ENCODE measurements at places on chromosomes 5 and 9.

GRCh38 chr5:150589862-150590601, 50.4 kb upstream of the SYNPO start:
- no peaks in the 10 kb centered on the region for H3K4me1 ChIP-seq
- H3K36me3 ChIP-seq: no peaks in the 10 kb centered on the region
- no peak overlapping the region for H3K27ac ChIP-seq
- no peaks in the 10 kb centered on the region for H3K27me3 ChIP-seq
- DNase-seq: no peak

DNA sequence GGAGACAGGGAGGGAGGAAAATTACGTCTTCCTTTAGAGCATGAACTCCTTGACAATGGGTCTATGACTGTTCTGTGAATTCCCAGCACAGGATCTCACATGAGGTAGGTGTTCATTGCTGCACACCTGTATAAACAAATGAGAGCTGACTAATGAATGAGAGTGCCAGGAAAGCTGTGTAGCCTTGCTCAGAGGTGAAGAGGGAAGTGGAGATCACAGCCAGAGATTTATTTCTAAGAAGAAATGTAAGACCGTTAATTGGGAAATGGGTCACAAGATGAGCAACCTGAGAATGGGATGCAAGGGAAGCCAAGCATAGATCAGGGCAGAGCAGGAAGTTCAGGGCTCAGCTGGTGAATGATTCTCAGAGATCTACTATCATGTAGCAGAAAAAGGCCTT, 295.1 kb downstream of the CDK5RAP2 start:
- no peaks in the 10 kb centered on the region for H3K4me1 ChIP-seq
- no peaks in the 10 kb centered on the region for H3K27me3 ChIP-seq
- H3K27ac ChIP-seq: no peak overlapping the region

DNA sequence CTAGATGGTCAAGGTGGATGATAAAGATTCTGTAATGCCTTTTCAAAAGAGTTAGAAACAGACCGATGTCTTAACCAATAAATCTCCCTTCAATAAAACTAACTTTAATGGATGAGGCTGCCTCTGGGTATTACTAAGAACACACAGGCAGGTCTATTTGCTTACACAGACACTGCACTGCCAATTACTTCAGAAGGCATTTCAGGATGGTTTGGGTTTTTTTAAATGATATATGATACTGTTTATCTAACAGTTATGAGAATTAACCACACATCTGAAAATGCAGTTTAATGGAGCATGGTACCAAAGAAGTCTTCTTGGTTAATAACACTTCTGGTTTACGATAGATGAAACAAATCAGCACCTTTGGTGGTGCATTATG, 367.9 kb upstream of the GRAMD2B start:
- H3K4me1 ChIP-seq: no peaks in the 10 kb centered on the region
- H3K36me3 ChIP-seq: no peaks in the 10 kb centered on the region
- no peak overlapping the region for H3K4me3 ChIP-seq
- DNase-seq: no peak
- no peaks in the 10 kb centered on the region for H3K27me3 ChIP-seq

GRCh38 chr9:98457726-98458370, 202.4 kb upstream of the TBC1D2 start:
- H3K4me1 ChIP-seq: no peaks in the 10 kb centered on the region
- no peak overlapping the region for H3K27ac ChIP-seq
- H3K36me3 ChIP-seq: no peaks in the 10 kb centered on the region

DNA sequence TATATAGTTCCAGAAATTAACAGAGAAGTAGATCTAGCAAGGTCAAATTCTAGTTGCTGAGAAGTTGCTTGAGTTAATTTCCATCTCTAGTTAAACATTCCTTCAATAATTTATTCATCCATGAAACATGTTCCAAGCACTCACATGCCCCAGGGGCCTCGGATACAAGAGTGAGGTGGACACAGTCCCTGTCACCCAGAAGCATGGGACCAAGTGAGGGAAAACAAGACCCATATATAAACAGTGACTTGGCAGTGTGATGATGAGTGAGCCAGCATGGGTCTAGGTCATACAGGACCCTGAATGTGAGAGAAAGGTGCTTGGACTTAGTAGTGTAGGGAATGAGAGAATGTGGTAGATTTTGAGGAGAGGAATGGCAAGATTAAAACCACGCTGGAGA, 216.9 kb downstream of the TTLL11 start:
- no peak for DNase-seq
- no peaks in the 10 kb centered on the region for H3K4me1 ChIP-seq
- no peaks in the 10 kb centered on the region for H3K27me3 ChIP-seq
- no peak overlapping the region for H3K27ac ChIP-seq
- H3K36me3 ChIP-seq: no peaks in the 10 kb centered on the region
- no peak overlapping the region for H3K4me3 ChIP-seq

DNA sequence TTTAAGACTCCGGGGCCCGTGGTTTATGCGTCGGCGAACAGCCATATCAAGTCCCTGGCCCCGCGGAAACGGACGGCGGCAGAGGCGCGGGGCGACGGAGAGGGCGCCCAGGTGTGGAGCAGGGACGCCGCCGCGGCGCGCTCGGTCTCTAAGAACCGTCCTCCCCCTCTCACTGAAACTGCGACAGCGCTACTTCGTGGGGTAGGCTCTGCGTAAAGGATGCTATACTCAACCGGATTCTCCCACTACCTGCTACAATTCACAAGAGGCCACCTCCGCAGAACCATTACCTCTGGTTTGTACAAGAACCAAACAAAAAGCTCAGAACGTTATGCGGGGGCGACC, 404 bp downstream of the MRNIP start:
- peak; percentile 61 for DNase-seq
- H3K4me3 ChIP-seq: peak overlapping the region; percentile 95
- H3K36me3 ChIP-seq: no peaks in the 10 kb centered on the region
- no peaks in the 10 kb centered on the region for H3K27me3 ChIP-seq

- peaks cover 70% of the 10 kb centered on the region for H3K36me3 ChIP-seq
- no peak for DNase-seq
- H3K4me3 ChIP-seq: no peak overlapping the region
- peaks cover 37% of the 10 kb centered on the region for H3K4me1 ChIP-seq
These were observed 20.5 kb downstream of the ERAP2 start for GRCh38 chr5:96896806-96897205.

GRCh38 chr5:126014676-126015075, 408.5 kb upstream of the GRAMD2B start:
- no peak overlapping the region for H3K4me3 ChIP-seq
- H3K27me3 ChIP-seq: no peaks in the 10 kb centered on the region
- H3K27ac ChIP-seq: no peak overlapping the region
- H3K36me3 ChIP-seq: no peaks in the 10 kb centered on the region
- no peak for DNase-seq

DNA sequence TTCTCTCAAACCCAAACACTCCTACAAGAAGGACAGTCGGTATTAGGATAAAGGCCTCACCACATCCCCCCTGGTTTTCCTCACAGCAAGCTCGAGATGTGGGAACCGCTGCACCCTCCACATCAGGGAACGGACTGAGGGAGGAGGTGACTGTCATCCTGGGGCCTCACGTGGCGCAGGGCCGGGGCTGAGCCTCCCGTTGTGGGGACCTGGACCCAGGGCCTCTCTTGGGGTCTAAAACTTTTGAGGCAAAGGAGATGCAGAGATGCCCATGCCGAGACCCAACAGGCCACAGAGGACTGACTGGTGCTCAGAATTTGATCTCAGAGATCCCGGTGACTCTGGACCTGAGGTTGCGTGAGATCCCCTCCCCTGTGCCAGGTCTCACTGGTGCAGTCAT, 72.7 kb downstream of the MRPL36 start:
- no peaks in the 10 kb centered on the region for H3K36me3 ChIP-seq
- DNase-seq: no peak
- no peak overlapping the region for H3K27ac ChIP-seq
- no peak overlapping the region for H3K4me3 ChIP-seq
- H3K4me1 ChIP-seq: no peaks in the 10 kb centered on the region
- H3K27me3 ChIP-seq: no peaks in the 10 kb centered on the region

DNA sequence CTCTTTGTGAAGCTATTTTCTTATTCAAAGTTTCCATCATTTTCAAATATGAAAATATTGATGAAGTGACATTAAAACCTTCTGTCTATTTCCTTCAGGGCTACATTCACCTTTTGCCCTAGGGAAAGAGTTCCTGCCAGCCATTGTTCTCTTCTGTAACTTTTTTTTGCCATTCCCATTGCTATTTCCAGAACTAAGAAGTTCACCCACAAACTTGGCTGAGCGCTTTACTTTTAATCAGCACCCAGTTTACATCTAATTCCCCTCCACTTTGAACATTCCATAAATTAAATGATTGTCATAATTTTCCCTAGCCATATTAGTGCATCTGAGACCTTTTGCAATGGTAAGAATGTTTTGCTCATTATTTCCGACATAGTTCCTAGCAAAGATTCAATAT, 4.4 kb downstream of the IL33 start:
- no peak overlapping the region for H3K27ac ChIP-seq
- no peak for DNase-seq
- no peaks in the 10 kb centered on the region for H3K36me3 ChIP-seq

DNA sequence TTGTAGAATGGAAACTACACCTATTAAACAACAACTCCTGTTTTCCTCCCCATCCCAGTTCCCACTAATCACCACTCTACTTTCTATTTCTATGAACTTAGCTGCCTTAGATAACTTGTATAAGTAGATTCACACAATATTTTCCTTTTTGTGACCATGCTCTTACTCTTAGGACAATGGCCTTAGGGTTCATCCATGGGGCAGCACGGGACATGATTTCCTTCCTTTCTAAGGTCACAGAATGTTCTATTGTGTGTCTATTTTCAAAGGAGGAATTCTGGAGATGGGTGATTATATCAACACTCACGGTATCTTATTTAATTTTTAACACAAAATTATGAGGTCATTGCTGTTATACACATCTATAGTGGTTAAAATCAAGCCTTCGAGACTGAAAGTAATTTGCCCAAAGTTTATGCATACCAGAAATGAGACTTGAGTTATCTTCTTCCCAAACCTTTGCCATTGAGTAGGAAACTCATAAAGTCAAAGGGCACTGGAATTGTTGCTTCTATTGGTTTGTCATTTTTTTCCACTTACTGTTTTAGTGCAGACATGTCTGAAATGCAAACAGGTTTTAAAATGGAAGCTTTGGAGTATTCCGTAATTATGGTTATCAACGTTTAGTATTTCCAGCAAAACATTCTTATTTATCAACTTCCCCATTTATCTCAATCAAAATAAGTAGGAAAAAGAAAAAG, 23.6 kb downstream of the CTSL start:
- no peak overlapping the region for H3K27ac ChIP-seq
- H3K4me3 ChIP-seq: no peak overlapping the region
- H3K27me3 ChIP-seq: no peaks in the 10 kb centered on the region
- no peaks in the 10 kb centered on the region for H3K4me1 ChIP-seq
- no peak for DNase-seq

GRCh38 chr5:154039458-154039829, 677 bp downstream of the MFAP3 start:
- DNase-seq: no peak
- H3K27me3 ChIP-seq: no peaks in the 10 kb centered on the region
- peak overlapping the region; percentile 72 for H3K27ac ChIP-seq

DNA sequence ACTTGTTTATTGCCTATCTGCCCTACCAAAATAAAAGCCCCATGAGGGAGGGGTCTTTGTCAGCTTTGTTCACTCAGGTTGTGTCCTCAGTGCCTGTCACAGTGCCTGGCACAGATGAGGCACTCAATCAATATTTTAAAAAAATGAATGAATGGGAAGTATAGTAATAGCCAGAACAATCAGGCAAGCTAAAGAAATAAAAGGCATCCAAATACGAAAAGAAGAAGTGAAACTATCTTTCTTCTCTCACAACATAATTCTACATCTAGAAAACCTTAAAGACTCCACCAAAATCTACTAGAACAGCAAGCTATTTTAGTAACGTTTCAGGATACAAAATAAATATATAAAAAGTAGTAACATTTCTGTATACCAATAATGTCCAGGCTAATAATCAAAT, 37.8 kb upstream of the C5orf63 start:
- no peaks in the 10 kb centered on the region for H3K36me3 ChIP-seq
- H3K4me1 ChIP-seq: no peaks in the 10 kb centered on the region
- H3K4me3 ChIP-seq: no peak overlapping the region
- no peaks in the 10 kb centered on the region for H3K27me3 ChIP-seq
- H3K27ac ChIP-seq: no peak overlapping the region

DNA sequence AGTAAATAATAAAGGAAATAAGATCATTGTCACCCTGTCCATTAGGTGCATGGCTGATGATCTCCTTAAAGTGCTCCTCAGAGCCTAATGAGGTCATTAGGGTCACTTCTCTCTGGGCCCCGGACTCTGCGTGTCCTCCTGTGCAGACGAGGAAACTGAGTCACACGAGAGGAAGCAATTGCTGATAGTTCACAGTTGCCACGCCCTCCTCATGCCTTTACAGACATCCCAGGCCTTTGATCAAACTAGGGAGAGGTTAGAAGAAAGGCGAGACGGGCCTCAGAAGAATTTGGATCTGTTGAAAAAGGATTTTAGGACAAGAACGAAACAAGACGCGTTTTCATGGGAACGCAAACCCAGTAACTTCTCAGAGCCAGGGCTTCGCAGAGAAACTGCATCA, 32.0 kb upstream of the MSX2 start:
- no peak for DNase-seq
- peaks cover 12% of the 10 kb centered on the region for H3K4me1 ChIP-seq
- no peak overlapping the region for H3K4me3 ChIP-seq
- peaks cover 9% of the 10 kb centered on the region for H3K27me3 ChIP-seq

- no peaks in the 10 kb centered on the region for H3K4me1 ChIP-seq
- H3K36me3 ChIP-seq: no peaks in the 10 kb centered on the region
- no peak overlapping the region for H3K27ac ChIP-seq
- no peaks in the 10 kb centered on the region for H3K27me3 ChIP-seq
These were observed 648.6 kb upstream of the DMAC1 start for GRCh38 chr9:8448226-8448625.

DNA sequence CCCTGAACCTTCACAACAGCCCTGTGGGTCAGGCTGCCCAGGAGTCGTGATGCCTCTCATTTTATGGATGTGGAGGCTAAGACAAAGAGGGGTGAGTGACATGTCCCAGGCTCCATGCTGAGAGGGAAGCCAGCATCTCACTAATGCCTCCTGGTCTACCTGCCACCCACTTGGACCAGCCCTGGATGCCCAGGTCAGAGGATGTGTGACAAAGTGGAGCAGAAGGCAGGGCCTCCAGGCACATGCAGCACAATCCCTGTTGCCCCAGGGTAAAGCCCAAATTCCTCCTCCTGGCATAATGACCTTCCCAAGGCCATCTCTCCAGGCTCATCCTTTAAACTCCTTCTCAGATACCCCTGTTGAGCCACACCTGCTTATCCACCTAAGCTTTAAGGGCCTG, 51.4 kb upstream of the XPA start:
- H3K4me3 ChIP-seq: no peak overlapping the region
- no peaks in the 10 kb centered on the region for H3K4me1 ChIP-seq
- H3K36me3 ChIP-seq: no peaks in the 10 kb centered on the region
- peaks cover 7% of the 10 kb centered on the region for H3K27me3 ChIP-seq
- no peak for DNase-seq

DNA sequence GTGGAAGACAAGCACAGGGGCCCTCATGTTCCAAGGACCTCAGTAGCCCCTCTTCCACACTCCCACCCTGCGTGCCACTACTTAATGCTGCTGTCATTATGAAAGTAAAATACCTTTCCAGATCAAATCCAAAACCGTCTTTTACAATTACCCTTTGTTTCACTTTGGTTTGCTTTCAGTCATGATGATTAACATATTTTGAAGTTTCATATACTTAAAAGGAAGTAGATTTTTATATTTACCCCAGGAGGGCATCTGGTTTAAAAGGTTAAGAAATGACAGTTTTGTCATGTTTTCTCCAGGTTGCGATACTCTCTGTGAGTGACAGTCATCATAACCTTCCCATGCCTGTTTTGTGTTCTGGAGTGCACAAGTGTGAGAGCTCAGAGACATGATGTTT, 13.5 kb upstream of the MAP1B start:
- H3K4me3 ChIP-seq: no peak overlapping the region
- no peak for DNase-seq
- H3K27me3 ChIP-seq: no peaks in the 10 kb centered on the region
- H3K27ac ChIP-seq: no peak overlapping the region
- no peaks in the 10 kb centered on the region for H3K36me3 ChIP-seq

Measured in CD4-positive, alpha-beta memory T cell (primary cell).